ENCODE measurements at places on chromosomes 5 and 9.

DNA sequence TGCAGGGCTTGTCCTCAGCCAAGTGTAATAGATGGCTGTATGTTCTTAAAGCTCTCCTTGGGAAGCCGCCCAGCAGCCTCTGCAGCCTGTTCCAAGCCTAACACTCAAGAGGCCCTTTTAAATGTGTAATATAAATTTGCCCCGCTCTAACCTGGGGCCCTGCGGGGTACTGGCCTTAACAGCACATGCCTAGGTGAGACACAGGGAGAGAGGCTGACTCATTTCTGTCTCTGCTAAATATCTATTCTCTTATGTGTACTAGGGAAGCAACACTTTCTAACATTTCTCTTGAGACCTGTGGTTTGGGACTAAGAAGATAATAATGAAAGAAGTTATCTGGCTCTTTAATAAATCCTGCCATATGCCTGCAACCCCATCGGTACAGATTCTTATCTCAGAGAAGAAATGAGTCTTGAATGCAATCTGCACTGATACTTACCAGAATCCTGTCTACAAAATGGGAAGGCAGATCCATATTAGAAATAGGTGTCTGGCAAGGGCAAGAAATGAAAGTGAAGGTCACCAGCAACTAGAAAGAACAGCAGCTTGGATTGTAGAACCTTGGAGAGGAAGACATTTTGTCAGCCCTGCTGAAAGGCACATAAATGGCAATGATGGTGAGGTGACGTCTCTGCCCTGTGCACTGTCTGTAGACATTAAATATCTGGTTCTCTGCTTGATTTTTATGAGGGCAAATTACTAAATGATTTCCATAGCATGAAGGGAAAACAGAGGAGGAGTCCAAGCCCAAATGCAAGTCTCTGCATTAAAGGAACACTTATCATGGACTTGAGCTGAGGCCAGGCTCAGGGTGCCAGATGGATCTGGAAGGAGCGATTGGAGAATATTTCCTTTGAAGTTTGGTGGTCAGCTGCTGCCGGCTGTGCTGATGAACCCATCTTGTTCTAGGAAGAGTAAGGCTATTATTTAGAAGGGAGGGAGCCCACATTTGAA is 14.5 kb upstream of the TGFBI start:
- DNase-seq, result no peak

- DNase-seq, result no peak
These were observed 494 bp upstream of the CXXC5 start for GRCh38 chr5:139647506-139648204.

GRCh38 chr9:71734950-71735349 is 33.4 kb downstream of the CEMIP2 start:
- no peak for DNase-seq

DNA sequence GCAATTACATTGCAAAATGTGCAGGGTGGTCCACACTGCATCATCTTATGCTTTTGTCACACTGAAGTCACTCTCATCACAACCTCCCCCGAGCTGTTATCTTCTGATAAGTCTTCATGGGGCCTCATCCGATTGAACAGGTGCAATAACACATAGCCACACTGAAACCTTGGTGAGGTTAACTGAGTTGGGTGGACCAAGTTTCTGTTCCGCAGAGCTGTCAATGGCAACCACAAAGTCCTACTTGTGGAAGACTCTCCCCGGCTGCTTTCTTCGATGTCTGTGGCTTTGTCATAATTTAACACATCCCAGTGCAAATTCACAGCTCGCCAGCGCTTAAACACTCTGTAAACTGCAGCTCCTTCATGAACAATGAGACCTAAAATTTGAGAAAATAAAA is 112.2 kb downstream of the MARCHF11 start:
- no peak for DNase-seq

GRCh38 chr9:5568868-5569267 is 58.5 kb downstream of the PDCD1LG2 start:
- no peak for DNase-seq

GRCh38 chr5:175894793-175895192 is 23.4 kb downstream of the CPLX2 start:
- DNase-seq, result no peak

- no peak for DNase-seq
These were observed 72.8 kb downstream of the PRRT1B start for GRCh38 chr9:131618071-131618479.

- no peak for DNase-seq
These were observed 113.4 kb downstream of the NR3C1 start for GRCh38 chr5:143290125-143290524.

DNA sequence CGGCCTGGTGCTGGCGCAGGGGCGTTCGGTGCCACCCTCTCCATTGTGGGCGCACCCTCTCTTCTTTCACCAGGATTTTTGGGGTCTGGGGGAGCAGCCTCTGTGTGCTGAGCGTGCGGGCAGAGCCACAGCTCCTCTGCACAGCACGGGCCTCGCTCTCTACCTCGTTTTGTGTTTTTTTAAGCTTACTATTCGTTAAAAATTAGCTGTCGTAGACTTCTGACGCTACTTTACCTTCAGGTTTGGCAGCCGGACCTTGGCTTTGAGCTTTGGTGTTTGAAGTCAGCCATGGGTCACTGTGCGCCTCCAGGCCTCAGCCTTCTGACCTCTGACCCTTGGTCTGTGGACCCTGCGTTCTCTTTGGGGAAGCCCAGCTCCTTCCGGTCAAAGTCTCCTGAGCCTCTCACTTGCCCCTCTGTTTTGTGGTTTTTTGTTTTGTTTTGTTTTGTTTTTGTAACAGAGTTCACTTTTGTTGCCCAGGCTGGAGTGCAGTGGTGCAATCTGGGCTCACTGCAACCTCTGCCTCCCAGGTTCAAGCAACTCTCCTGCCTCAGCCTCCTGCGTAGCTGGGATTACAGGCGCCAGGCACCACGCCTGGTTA is 88.2 kb upstream of the CACNA1B start:
- DNase-seq, result no peak

- no peak for DNase-seq
These were observed 221.5 kb upstream of the FAM174A start for GRCh38 chr5:100313657-100314056.

DNA sequence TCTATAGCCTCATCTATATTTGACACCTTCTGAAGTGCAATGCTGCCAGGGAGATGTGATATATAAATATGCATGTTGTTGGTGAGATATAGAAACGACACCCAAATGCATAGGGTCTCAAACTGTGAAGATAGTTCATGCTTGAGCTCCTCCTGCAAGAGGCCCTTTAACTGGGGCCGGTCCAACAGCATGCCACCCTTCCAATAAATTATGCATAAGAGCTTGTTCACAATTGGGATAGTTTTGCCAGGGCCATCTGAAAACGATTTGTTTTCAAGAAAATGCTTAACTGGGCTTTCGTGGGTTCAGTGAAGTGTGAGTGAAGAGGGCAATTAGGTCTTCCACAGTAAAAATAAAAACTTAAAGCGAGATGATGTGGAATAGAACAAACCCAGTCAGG is 424.2 kb upstream of the WWC1 start:
- no peak for DNase-seq

DNA sequence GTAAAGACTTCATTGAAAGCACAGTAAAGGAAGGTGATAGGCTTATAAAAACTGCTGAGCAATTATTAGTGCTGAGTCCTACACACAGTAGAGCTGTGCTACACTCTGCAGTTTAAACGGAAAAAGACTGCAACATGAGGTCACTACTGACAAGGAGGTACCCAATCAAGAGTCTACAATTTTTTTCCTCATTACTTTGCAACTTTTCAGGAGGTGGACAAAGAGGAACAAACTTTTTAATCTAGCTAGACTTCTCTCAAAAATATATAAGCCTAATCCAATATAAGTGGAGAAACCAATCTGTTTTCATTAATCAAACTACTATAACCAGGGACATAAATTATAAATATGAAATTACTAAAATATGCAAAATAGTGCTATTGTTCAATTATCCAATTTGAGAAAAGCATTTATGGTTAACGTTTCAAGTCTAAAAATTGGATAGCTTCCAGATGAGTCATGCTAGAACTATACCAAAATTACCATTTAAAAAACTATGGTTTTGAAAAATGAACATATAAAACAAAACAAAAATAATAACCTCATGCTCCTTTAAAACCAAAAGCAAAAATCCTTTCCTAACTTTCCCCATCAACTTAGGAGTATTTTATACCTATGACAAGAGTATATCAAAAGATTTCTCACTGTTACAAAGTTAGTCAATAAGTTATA is 37.7 kb downstream of the FAM13B start:
- no peak for DNase-seq

DNA sequence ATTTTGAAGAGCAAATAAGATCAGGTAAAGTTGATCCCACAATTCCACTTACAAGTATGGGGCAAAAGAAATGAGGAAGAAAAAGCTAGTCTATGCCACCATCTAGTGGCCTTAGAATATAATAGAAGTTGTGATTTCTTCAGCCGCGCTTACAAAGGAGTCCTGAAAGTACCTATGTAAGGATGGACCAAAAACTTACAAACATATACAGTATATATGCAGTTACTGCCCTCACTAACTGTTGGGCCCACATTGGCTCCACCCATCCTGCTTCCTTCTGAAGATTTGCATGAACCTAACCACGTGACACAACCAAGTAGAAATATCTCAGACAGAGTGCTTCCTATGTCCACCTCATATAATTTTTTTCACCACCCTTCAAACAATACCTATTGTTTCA is 11.7 kb upstream of the OR13D1 start:
- no peak for DNase-seq

GRCh38 chr5:142881076-142881783 is 111.1 kb downstream of the ARHGAP26 start:
- peak; percentile 67 for DNase-seq

- no peak for DNase-seq
These were observed 17.9 kb downstream of the ADGRD2 start for GRCh38 chr9:124468061-124468740.

GRCh38 chr5:63230754-63231153 is 652.1 kb downstream of the LRRC70 start:
- DNase-seq, result no peak

GRCh38 chr9:90311811-90312210 is 330.8 kb downstream of the DIRAS2 start:
- no peak for DNase-seq
